Stimulated activated CD8-positive, alpha-beta memory T cell treated with anti-CD3 and anti-CD28 coated beads, Interleukin-4, amount 100 ng/mL, for 1 hour (primary cell): ENCODE measurements at places on chromosomes 12 and 14.

DNA sequence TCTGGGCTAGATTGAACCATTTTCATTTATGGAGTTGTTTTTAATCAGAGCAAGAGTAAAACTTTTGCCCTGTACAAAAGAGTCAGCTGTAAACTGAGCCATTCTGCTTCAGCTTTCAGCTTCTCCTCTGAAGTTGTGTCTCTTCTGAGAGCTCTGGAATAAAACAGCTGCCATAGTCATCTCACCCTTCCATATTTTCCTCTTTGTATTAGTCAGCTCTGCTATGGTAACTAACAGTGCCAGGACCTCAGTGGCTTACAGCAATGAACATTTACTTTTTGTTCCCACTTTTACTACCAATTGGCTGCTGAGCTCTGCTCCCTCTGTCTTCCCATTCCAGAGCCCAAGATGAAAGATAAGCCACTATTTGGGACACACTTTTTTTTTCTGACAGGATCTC lies 178.5 kb downstream of the DAD1 start:
- no peak for DNase-seq

- DNase-seq, result no peak
Measured at GRCh38 chr12:109879351-109880042, 844 bp downstream of the GLTP start.

GRCh38 chr12:116590561-116590960 lies 31.4 kb downstream of the MAP1LC3B2 start:
- DNase-seq, result no peak

DNA sequence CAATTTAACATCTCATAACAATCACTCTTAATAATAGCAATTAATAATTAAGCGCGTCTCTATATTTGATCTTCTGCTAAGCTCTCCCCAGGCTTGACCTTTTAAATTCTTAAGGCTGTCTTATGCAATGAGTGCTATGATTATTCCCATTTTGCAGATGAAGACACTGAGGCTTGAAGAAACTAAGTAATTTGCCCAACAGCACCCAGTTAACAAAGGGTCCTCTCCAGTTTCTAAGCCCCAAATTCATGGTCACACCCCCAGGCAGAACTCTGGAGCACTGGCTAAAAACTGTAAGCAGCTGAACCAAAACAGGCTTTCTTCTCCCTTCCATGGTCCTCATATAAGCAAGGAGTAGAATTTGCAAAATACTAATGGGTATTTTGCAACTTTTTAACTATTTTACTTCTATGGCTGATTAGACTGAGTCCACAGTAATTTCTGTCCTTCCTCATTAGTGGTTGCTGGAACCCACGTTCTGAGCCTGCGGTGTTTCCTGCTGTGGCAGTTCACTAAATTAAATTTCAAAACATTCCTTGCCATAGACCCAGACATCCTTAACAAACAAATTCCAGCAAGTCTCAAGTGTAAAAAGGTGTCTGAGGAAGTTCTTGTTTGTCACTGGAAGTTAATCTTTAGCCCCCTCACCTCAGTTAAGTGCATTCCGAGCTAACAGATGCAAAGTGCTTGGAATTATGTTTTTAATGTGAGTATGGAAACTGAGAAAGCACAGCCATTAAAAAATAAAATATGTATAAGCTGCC lies 76.5 kb downstream of the TMEM132D start:
- no peak for DNase-seq

- no peak for DNase-seq
Measured at GRCh38 chr14:105168496-105168978, at the start of gene JAG2. Gene JAG2, minus strand, starts transcription at chr14:105168776. Its CDS starts 356 bp downstream, at chr14:105168420.

- DNase-seq, result no peak
Measured at GRCh38 chr12:66549050-66549389, 129.9 kb downstream of the GRIP1 start.

GRCh38 chr12:62802984-62803383 lies 132.0 kb downstream of the PPM1H start:
- DNase-seq, result no peak

DNA sequence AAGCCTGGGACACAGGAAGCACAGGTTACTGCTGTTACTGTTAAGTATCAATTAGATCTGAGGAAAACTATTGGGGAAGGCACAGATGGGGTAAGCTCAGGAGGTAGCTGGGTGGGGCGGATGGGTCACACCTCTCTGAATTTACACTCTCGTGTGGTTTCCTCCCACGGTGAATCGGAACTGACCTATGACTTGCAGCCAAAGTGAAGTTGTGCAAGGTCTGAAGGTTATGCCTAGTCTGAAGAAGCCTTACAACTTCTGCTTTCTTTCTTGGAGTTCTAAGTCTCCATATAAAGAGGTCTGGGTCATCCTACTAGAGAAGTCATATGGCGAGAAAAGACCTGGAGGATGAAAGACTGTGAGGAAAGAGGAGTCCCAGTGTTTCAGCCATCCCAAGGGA lies 25.6 kb upstream of the GPATCH2L start:
- DNase-seq, result no peak

DNA sequence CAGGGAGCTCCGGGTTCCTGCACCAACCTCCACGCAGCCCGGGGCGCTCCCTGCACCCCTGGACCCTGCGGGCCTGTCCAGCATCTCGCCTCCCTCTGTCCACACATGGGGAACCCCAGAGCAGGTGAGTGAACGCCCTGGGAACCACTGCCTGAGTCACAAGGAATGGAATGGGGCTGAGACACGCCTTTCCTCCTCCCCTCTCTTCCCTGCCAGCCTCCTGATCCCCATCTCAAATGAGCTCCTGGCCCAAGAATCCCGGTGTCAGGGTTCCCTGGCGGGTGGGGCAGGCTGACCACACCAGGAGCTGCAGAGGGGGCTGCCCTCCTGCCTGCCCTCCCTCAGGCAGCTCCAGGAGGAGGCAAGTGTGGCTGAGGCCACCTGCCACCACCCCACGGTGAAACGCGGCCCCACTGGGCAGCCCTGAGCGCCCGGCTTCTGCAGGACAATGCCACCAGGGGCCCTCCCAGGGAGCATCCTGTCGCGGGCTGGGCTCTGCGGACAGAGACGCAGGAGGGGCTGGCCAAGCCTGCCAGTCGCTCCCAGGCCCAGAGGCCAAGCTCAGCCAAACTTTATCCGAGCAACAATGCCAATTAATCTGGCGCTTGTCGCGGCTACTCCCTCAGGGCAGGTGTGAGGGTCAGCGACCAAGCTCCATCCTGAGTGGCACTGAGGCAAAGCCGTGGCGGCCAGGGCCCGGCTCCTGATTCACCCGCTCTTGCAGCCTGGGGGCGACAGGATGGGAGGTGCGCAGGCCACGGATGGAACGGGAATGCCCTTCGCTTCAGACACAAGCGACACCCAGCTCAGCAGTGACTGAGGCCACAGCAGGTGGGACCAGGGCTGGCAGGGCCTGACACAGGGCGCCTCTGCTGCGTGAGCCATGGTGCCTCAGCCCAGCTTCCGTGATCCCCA lies 44.3 kb downstream of the GALNT9 start:
- DNase-seq, result no peak

DNA sequence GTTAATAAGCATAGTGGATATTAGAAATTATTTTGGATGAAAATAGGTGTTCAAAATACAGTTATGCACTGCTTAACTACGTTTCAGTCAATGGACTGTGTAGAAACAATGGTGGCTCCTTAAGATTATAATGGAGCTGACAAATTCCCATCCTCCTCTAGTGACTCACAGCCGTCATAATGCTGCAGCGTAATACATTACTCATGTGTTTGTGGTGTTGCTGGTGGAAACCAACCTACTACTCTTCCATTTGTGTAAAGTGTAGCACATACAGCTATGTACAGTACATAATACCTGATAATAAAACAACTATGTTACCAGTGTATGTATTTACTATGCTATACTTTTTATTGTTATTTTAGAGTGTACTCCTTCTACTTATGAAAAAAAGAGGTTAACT lies 111.2 kb upstream of the TMCC3 start:
- DNase-seq, result no peak

- DNase-seq, result no peak
Measured at GRCh38 chr14:54291491-54292191, 105.2 kb upstream of the CDKN3 start.

DNA sequence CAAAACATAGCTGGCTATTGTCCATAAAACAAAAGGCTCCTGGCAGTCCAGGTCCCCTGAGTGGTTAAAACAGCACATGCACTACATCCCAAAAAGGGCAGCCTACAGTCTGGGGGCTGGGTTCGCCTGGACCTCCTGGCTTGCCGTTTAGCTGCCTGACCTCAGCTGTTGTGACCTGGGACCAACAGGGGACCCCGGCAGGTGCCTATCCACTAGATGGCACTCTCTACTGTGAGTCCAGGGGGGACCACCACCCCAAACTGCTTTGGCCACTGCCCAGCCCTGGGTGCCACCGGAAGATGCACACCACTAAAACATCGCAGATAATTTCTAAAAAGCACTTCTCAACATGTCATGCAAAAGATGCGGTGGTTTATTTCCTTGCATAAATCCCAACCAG lies 2.9 kb upstream of the RTL1 start:
- DNase-seq, result no peak
